ENCODE measurements at places on chromosomes 1 and 21.
A peak's percentile ranks its signal among the peaks of the same experiment; 100 is the strongest.

DNA sequence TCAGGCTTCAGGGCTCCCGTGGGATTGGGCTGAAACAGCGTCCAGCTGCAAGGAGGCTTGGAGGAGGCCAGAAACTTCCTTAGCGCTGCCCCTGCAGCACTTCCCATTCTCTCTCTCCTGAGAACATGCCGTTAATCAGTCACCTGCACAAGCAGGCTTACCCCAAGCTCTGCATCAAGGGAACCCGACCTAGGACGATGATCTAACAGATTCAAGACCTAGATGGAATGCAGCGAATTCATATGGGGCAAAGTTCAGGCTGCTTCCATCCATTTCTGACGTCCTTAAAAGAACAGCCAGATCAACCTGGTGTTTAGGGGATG lies 114.1 kb downstream of the ERG start:
- DNase-seq: no peak

- no peak for DNase-seq
Measured at GRCh38 chr1:60973668-60974067, 108.7 kb upstream of the NFIA start.

GRCh38 chr1:17097787-17098186 lies 21.5 kb downstream of the PADI2 start:
- DNase-seq: no peak

DNA sequence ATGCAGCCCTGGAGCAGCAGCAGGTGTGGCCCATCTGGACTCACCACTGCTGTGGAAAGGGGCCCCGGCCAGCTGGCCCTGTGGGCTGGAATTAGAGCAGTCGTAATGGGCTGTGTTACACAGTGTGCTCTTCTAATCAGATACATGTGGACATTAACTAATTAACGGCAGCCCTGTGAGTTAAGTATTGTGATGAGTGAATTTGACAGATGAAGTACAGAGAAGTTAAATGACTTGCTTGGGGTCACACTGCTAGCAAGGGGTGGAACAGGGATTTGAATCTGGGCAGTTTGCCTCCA lies 58.6 kb downstream of the MDM4 start:
- no peak for DNase-seq

GRCh38 chr1:44881011-44881632 lies 38.1 kb upstream of the PTCH2 start:
- no peak for DNase-seq

DNA sequence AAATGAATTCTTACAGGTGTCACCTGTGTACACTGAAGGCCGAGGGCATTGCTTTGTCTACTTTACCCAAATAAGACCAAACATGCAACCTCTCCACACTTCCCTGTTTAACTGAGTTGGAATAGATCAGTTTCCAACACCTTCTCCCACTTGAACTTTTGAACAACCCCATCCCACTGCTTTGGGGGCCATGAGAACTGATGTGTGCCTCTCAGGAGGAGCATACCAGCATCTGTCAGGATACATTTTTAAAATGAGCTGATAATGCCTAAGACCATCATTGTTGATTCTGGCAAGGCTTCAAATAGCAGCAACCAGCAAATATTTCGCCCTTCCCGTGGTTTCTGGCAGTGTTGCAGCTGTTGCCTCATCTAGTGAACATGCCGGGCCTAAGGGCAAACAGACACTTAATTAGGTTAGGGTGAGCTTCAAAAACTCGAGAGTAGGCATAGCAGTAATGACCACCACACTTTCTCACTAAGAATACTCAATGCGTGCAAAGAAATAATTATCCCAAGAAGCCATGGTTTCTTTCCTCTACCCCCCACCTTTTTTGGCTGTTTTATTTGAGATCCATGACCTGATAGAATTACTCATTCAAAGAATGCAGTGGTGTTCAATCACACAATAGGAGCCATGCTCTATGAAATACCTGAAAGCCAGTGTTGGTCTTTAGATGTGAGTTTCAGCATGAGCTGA lies 63.7 kb downstream of the MAP10 start:
- no peak for DNase-seq

DNA sequence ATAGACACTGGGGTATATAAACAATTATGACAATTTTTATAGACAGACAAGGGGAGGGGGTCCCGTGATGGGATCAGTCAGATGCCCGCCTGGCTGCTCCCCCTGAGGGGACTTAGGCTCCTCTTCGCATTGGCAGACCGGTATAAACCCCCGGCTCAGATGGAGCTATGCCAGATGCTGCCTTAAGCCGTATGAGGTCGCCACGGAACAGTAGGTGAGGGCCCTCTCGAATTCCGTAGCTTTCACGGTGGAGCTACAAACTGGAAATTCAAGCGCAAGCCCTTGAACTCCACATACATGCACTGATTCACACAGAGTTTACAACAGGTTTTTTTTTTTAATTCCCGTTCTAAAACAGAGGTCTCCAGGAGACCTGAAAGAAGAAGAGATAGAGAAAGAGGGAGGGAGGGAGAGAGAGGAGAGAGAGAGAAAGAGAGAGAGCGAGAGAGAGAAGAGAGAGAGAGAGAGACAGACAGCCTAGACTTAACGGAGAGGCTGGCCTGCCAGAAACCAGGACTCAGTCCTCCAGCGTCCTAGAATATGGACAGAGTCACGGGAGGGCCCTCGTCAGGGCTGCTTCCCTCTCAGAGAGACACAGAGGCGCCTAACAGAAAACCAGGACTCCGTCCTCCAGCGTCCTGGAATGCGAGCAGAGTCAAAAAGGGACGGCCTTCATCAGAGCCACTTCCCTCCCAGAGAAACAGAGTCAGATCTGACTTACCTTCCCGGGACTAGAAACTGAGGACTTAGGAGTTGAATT lies 24.4 kb upstream of the TMEM54 start:
- no peak for DNase-seq

- no peak for DNase-seq
Measured at GRCh38 chr1:119294722-119295121, 73.9 kb upstream of the HAO2 start.

- DNase-seq: no peak
Measured at GRCh38 chr1:162003830-162004215, 19.8 kb downstream of the OLFML2B start.

GRCh38 chr21:43808832-43809251 lies 19.5 kb downstream of the RRP1 start:
- DNase-seq: no peak

GRCh38 chr1:223750730-223751570 lies 38.6 kb downstream of the CAPN2 start:
- DNase-seq: no peak

GRCh38 chr1:8661185-8662110 lies 156.0 kb downstream of the RERE start:
- no peak for DNase-seq

GRCh38 chr1:206685769-206686477 lies 1.2 kb downstream of the MAPKAPK2 start:
- peak; percentile 17 for DNase-seq

GRCh38 chr1:52574594-52574993 lies 21.7 kb upstream of the TUT4 start:
- no peak for DNase-seq

GRCh38 chr21:34046917-34047316 lies 26.5 kb upstream of the MRPS6 start:
- no peak for DNase-seq

GRCh38 chr1:88608139-88608943 lies 75.7 kb upstream of the PKN2 start:
- DNase-seq: no peak

DNA sequence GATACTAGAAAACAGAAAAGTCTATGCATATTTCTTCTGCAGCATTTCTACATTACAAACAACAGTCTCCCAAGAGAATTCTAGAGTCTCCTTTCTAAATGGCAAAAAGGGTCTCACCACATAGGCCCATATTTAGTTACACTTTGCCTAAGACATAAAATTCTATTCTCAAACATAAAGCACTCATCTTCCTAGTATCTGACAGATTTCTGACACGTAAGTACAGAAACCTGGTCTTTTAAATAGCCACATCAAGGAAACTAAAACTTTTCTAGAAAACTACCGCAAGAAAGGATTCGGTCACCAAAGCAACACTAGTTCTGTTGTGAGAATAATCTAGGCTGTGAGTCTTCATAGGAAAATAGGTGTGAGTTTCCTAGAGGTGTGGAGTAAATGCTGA lies 33.6 kb upstream of the CTSK start:
- DNase-seq: no peak

DNA sequence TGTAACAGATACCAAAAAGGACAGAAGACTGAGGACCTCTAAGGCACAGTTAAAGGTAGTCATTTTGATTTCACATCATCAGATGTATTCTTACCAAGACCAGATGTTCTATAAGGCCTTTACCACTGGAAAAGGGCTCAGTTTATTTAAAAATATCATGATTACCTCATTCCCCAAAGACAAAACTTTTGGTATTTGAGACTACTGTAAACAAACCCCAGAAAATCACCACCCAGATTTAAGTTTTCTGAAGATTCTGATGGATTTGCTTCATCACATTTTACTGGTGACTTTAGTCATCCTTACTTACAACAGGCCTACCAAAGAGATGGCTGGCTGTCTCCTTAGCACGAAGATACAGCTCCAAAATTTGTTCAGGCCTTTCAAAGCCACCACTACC lies 8.3 kb downstream of the ENAH start:
- no peak for DNase-seq

GRCh38 chr1:228029281-228029680 lies 22.5 kb downstream of the WNT3A start:
- no peak for DNase-seq

- no peak for DNase-seq
Measured at GRCh38 chr1:179175011-179175841, 54.3 kb downstream of the ABL2 start.

DNA sequence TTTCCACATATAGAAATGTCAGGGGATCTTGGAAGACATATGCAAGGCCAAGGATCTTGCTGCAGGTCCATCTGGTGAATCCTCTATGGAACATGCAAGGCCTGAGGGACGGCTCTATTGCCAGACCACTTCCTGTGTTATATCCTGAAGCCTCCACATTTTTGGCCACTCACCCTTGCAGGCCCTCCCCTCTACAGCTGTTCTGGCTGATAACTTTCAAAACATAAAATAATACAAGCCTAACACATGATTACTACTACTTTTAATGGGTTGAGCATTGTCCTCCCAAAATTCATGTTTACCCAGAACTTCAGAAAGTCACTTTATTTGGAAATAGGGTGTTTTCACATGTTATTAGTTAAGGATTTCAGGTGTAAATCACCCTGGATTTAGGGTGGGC lies 18.5 kb upstream of the LYPLAL1 start:
- DNase-seq: no peak

GRCh38 chr21:45769294-45769693 lies 125.8 kb downstream of the PCBP3 start:
- no peak for DNase-seq

GRCh38 chr1:46315669-46316403 lies 12.3 kb downstream of the UQCRH start:
- DNase-seq: no peak

GRCh38 chr1:157090196-157090647 lies 9.4 kb downstream of the ETV3L start:
- peak; percentile 88 for DNase-seq

DNA sequence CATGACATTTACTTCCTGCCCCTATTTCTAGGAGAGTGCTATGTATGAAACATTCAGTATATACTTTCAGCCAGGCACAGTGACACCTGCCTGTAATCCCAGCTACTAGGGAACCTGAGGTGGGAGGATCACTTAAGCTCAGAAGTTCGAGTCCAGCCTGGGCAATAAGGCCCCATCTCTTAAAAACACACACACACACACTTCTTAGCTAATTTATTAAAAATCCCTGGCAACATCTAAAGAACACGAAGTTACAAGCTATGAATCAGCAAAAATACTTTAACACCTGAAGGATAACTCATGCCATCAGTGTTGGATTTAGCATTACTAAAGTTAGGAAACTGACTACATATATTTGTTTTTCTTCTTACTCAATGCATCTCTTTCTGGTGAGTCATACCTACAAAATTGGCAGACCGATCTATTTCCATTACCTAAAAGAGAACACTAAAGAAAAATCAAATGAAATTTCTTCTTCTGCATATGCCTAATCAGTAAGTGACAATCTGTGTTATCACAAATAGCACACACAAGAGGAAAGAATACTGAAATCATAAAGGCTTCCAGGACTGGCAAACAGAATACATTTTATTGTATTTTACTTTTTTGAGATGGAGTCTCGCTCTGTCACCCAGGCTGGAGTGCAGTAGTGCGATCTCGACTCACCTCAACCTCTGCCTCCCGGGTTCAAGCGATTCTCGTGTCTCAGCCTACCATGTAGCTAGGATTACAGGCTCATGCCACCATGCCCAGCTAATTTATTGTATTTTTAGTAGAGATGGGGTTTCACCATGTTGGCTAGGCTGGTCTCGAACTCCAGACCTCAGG lies 41.4 kb downstream of the RNF115 start:
- DNase-seq: no peak

Measured in stimulated activated CD8-positive, alpha-beta memory T cell treated with anti-CD3 and anti-CD28 coated beads, Interleukin-4, amount 100 ng/mL, for 1 hour (primary cell).